ENCODE measurements at places on chromosomes 11 and 22.

DNA sequence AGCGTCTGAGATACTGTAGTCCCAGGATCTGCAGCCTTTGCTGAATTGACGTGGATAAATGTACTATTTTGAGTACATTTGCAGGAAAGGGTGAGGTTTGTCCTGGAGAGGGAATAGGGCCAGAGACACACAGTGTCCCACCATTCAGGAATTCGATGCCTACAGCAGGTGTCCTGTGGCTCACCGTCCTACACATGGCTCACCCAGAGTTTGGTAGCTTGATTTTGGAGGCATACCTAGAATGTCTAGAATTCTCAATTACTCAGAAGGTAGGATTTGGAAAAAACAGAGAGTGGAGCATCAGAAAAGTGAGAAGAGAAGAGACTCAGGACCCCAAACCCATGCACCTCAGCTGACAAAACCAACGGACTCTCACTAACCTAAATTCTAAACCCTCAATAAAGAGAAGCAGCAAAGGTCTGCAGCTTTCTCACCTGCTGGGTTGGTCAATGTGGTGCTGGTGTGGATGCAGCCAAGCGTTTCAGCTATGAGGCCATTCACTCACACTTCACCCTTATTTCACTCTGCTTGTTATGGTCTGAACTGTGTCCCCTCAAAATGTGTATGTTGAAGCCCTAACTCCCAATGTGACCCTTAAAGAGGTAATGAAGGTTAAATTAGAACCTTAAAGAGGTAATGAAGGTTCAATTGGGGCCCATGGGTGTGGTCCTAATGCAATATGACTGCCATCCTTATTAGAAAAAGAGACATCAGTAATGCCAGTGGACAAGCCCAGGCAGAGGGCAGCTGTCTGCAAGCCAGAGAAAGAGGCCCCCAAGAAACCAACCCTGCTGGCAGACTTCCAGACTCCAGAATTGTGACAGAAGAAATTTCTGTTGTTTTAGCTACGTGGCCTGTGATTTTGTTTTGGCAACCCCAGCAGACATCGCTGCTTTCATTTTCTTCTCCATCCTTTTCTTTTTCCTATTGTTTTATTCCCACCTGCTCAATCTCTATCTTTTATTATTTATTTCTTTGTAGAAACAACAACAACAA lies 187.8 kb downstream of the SNX19 start:
- DNase-seq = no peak

DNA sequence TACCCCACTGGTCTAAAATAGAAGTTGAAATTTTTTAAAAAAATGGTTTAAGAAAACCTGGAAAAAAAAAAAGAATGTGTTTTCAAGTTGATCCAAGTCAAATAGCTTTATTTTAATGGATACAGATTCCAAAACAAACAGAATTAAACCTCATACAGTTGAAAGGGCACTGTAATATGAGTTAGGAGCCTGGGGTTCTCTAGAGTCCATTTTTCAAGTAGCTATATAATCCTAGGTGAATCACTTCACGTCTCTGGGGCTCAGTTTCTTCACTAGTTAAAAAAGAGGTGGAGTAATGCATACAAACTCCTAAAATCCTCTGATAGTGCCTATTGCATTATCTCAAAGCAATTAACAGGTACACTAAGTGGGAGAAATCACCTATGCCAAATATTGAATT lies 132.9 kb downstream of the BBOX1 start:
- no peak for DNase-seq

DNA sequence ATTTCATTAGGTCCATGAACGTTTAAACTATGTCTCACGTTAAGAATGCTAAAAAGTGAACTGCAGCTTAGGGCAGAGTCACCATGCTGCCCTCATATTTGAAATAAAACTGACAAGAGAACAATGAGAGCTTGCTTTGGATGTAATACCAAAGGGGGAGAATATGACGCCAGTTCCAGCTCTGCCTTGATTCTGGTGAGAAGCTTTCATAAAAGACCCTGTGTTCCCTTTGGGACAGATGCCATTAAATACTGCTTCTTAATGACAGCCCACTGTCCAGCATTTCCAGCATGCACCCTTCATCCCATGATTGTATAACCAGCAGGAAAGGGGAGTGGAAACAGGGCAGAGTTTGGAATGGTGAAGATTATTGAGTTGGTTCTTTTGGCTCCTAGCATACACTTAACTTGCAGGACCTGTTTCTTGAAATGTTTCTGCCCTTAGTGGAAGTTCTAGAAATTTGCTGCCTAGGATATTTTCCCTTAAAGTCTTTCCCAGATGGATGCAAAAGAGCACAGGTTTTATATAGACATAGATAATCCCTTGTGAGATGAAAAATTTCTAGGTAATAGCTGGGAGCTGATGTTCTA lies 139.3 kb upstream of the LDLRAD3 start:
- DNase-seq = no peak

DNA sequence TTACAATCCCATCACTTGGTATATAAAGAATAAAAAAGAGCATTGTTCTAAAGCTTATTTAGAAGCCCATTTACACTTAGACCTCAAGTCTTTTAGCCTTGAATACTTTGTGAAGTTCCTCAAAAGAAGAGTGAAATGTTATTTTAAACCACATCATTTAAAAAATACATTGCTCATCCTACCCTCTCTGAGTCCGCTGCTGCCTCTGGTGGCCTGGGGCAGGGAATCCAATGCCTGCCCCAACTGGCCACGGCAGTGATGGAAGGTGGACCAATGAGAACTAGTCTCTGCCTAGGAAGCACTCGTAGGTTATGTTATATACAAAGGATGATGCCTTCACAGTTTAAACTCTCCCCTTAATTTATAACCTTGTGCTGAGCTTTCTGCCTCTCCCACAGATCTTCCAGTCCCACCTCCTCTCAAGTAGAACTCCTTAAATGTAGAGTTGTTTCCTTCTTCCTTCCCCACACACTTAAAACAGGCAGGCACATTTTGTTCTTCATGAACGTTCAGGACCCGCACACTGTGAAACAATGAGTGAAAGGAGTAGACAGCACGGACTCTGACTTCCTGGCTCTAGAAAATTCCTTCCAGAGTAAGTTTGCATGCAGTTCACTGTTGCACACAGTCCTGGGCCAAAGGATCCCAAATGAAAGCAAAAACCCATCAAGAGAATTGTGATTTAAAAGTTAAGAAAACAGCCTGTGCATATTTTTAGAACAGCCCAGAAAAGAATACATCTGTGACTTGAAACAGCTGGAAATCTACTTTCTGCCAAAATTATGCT lies 167.8 kb downstream of the RRAS2 start:
- DNase-seq = peak; percentile 14

- DNase-seq = no peak
Observed at GRCh38 chr22:42301742-42302102, 31.3 kb upstream of the TCF20 start.

- DNase-seq = no peak
Observed at GRCh38 chr11:12799334-12799835, 125.2 kb downstream of the TEAD1 start.

DNA sequence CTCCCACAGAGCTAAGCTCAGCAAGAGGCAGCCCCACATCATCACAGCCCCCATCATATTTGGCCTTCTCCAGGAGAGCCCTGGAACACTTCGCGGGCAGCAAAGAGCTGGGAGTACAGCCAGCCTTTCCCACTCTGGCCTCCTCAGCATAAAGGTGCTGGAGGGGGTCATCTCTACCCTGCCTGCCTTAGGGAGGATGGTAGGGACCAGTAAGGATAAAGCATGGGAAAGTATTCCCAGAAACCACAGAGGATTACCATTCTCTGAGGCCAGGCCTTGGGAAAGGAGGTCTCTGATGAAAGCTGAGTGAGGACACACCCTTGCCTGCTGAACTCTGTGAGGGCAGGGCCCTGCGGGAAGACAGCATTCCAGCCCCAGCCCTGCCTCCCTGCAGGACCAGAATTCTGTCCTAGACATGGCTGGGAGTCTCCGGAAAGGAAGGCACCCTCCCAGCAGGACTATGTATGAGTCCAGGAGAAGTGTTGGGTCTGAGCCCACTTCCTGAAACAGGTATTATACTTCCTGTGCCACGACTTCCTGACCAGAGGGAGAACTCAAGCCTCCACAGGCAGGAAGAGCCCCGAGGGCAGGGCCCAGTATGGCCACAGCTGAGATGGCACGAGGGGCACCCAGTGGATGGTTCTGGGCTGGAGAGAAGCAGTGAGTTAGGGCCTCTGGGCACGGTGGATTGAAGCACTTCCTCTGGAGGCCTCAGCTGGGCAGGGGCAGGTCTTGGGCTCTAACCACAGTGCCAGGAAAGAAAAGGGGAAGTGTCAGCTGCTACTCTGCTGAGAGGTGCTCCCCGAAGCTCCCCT lies 12.9 kb upstream of the CASTOR1 start:
- peak; percentile 77 for DNase-seq

- no peak for DNase-seq
Observed at GRCh38 chr11:57546869-57547475, 9.6 kb downstream of the SMTNL1 start.

- DNase-seq = no peak
Observed at GRCh38 chr11:133180201-133180600, 352.1 kb downstream of the OPCML start.

GRCh38 chr11:105935791-105936190 lies 86.2 kb downstream of the MSANTD4 start:
- peak; percentile 2 for DNase-seq

GRCh38 chr11:93700830-93701229 lies 39.3 kb downstream of the CEP295 start:
- DNase-seq = no peak

GRCh38 chr11:60924110-60924905 lies at the start of gene TMEM132A:
TMEM132A (plus strand) TSS chr11:60924460; CDS start chr11:60924634, 174 bp downstream.
- DNase-seq = peak; percentile 87

DNA sequence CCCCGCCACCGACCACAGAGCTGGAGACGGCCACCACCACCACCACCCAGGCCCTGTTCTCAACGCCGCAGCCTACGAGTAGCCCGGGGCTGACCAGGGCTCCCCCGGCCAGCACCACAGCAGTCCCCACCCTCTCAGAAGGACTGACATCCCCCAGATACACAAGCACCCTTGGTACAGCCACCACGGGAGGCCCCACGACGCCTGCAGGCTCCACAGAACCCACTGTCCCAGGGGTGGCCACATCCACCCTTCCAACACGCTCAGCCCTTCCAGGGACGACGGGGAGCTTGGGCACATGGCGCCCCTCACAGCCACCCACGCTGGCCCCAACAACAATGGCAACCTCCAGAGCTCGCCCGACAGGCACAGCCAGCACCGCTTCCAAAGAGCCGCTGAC lies 18.8 kb downstream of the MUC5B start:
- no peak for DNase-seq

DNA sequence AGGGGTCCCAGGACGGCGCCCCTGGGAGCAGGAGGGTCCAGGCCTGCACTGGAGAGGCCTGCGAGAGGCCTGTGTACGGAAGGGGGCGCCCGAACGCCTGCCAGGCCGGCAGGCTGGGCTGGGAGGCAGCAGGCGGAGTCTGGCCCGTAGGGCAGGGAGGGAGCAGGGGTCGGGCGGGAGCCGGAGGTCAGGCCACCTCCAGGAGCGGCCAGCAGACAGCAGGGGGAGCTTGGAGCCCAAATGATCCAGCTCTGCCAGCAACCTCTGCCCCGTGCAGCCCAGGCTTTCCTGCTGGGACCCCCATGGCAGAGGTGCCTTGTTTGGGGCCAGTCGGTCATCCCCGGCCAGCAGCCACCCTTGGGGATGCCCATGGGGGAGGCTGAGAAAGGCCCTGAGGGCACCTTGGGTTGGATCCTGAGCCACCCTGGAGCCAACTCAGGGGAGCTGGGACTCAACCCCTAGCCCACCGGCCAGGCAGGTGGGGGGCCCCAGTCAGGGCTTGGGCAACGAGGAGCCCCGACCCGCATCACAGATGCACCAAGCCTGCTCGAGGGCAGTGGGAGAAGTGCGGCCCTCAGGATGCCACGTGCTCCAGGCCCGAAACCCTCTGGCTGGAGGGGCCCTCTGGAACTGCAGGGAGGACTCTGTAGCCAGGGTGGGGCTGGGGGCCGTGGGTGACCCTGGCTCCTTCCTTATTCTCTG lies 9.6 kb upstream of the SYT8 start:
- peak; percentile 89 for DNase-seq

- DNase-seq = no peak
Observed at GRCh38 chr11:19573666-19574065, 139.0 kb upstream of the NAV2 start.

DNA sequence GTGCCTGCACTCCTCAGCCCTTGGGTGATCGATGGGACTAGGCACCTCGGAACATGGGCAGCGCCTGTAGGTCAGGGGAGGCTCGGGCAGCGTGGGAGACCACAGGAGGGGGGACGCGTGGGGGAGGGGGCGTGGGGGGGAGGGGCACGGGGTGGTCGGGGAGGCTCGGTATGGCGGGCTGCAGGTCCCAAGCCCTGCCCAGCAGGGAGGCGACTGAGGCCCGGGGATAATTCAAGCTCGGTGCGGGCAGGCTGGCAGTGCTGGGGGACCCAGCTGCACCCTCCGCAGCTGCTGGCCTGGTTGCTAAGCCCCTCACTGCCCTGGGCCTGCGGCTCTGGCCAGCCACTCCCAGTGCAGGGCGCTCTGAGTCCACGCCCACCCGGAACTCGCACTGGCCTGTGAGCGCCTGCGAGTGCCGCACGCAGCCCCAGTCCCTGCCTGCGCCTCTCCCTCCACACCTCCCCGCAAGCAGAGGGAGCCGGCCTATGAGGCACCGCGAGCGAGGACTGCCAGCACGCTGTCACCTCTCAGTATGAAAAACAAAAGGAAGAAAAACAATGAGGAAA lies 1698.3 kb upstream of the RAG2 start:
- DNase-seq = no peak

DNA sequence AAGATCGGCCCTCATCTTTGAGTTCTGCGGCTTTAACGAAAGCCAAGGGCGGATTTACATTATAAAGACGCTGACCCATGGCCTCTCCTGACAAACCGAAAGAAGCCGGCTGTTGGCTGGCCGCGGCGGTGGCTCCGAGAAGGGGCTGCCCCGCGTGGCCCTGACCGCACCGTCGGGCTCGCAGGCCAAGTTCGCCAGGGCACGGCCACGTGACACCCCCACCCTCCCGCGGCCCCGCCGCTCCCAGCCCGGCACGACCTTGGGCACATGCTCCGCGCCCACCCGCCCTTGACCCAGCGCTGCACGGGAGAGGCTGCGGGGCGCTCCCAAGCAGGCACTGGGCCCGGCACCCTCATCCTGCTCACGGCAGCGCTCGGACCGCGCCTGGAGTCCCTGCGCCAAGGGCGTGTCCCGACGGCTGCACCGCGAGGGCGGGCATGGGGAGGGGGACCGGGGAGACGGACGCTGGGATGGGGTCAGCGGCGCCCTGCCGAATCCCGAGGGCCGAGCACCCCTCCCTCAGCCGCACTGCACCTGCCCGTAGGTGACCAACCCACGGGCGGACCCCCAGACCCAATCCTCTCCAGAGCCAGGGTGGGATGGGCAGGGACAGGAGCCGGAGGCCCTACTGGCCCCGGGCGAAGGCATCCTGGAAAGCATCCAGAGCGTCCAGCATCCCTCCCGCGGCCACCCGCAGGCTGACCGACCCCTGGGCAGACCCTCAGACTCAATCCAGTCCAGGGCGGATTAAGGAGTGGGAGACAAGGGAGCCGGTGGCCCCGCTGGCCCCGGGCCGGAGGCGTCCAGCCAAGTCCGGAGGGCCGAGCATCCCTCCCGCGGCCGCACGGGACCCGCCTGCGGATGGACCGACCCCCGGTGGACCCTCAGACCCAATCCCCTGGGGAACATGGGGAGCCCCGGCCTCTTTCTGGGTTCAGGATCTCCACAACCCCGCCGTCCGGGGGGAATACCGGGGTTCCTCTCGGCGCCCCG lies 759 bp downstream of the CPT1A start:
- peak; percentile 33 for DNase-seq

GRCh38 chr22:50138041-50138440 lies 32.5 kb upstream of the PANX2 start:
- DNase-seq = no peak

- DNase-seq = no peak
Observed at GRCh38 chr11:363948-364761, 5.1 kb upstream of the B4GALNT4 start.

- peak; percentile 72 for DNase-seq
Observed at GRCh38 chr11:64918017-64918416, 1.0 kb upstream of the ATG2A start.
